ENCODE measurements at places on chromosomes 2 and 18.

- DNase-seq, result no peak
Measured at GRCh38 chr2:173118395-173118794, 42.7 kb downstream of the MAP3K20 start.

GRCh38 chr2:47288864-47289263 lies 114.1 kb upstream of the MSH2 start:
- DNase-seq, result no peak

DNA sequence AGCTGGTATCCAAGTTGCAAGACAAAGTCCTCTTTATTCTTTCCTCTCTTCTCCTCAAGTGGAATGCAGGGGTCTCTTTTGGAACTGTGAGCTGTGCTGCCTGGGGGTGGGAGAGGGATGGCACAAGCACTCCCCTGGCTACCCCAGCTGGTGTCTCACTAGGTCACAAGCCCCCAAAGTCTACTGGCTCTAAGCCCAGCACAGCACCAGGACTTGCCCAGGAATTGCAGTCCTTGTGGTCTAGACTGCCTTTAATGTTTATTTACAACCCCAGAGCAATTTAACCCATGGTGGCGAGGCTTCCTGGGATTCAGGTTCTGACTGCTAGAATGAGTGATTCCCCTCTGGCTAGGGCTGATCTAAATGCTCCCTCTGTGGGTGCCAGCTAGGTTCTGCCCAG lies 199.0 kb upstream of the STK17B start:
- no peak for DNase-seq

- DNase-seq, result no peak
Measured at GRCh38 chr2:75614162-75614651, 32.4 kb upstream of the MRPL19 start.

GRCh38 chr2:112706170-112706664 lies 14.6 kb upstream of the NT5DC4 start:
- DNase-seq, result peak; percentile 37

GRCh38 chr18:50281295-50281971 lies at the start of gene MBD1:
MBD1 (minus strand) TSS chr18:50281523; CDS start chr18:50279992, 1,531 bp downstream.
- DNase-seq, result peak; percentile 92

DNA sequence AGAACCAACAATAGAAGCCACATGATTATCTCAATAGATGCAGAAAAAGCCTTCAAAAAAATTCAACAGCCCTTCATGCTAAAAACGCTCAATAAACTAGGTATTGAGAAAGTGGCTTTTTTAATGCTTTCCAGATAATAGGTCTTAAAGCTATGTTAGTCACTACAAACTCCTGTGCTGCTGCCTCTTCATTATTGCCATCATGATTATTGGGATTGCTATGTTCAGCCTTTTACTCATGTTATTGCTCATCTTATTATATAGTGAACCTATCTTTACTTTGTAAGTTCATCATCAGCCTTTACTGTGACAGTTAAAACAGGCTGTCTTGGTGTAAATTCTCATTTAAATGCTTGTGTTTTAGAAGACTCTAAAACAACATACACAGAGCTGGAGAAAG lies 1557.2 kb upstream of the ZEB2 start:
- DNase-seq, result no peak

DNA sequence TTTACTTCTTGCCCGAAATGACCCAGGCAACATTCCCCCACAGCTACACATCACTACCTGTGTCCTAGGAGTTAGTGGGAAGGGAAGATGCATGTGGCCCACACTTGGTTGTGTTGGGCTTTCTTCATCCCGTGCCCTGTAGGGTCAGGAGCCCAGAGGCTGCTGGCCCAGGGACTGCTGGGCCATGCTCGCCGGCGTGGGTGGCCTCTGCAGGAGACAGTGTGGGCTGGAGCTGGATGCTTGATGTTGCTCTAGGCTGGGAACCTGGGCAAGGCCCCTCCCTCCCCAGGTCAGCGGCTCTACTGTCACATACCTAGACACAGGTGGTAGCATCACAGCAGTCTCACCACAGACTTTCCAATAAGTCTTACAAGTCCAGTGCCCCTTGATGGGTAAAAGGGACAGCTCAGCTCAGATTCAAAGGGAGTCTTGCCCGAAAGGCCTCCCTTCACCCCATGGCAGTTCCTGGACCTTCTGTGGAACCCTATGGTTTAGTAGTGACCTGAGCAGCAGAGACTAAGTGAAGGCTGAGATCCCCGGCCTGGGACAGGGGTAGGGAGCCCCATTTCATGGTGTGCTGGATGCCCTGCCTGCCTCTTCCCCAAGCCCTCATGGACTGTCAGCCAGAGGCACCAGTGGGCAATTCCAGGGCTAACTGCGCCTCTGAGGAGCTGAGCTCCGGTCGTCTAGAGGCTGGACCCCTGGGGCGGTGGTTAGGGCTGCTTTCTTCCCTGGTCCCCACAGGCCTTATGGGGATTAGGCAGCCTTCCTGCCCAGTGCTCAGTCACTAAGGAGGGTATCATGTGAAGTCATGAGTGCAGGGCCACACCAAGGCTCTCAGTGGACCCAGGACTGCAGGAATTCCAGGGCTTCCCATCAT lies 45.4 kb upstream of the FAHD2A start:
- no peak for DNase-seq

DNA sequence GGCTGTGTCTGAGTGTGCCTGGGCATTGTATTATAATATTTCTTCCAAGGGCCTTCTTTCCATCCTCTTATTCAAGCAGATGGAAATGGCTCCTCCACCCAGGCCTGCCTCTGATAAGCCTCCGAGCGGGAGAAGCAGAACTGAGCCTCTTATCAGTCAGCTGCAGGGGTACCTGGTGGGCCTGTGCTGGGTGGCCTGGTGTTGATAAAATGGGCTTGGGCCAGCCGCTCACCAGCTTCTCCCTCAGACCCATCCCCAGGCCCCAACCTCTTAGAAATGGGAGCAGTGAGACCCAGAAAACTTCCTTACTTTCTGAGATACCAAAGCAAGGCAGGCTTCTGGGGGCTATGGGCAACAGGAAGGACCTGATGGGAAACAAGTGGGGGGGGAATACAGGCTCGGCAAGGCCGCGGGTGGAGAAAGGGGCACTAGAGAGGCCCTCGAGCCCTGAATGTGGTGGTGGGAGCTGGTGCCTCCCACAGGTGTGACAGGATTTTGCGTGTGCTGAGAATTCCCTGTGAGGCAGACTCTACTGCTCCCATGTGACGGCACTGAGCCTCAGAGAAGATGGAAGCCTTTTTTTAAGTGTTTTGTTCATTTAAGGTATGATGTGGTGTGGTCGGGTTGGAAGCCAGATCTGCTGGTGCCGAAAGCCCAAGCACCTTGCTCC lies 18.3 kb downstream of the GYPC start:
- DNase-seq, result no peak

- no peak for DNase-seq
Measured at GRCh38 chr2:218975060-218975777, 9.8 kb downstream of the FEV start.

GRCh38 chr2:168521053-168521741 lies 65.1 kb downstream of the CERS6 start:
- DNase-seq, result no peak

DNA sequence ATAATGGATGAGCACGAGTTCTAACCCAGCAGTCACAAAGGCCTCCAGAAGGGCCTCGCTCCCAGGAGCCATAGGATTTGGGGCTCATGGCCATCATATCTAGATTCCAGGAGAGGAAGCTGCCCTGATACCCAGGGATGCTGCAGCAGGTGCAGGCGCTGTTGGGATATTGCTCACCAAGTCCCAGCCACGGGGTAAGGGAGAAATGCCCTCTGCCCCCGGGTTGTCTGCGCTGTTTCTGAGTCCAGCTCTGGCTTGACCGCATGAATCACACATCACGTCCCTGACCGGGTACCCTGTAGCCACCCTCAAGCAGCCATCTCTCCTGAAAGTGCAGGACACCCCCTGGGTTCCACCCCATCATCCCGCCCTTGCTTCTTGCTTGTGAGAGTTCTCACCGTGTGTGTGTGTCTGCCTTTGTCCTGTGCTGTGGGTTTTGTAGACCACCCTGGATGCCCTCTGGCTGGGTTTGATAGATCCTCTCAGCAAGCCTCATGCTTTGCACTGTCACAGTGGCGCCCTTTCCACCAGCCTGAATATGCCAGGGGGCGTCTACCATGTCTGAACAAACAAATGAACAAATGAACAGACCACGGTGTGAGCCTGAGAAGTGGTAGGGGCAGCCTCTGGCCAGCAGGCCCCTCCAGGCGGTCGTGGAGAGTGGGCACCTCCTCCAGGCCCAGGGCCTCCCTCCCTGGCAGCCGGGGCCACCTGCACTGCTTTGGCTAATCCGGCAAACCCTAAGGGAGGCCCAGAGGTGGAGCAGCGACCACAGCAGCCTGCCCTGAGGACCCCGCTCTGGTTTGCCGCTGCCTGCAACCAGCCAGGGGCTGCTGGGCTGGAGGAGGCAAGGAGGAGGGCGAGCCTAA lies 32.1 kb downstream of the ADRA2B start:
- no peak for DNase-seq

DNA sequence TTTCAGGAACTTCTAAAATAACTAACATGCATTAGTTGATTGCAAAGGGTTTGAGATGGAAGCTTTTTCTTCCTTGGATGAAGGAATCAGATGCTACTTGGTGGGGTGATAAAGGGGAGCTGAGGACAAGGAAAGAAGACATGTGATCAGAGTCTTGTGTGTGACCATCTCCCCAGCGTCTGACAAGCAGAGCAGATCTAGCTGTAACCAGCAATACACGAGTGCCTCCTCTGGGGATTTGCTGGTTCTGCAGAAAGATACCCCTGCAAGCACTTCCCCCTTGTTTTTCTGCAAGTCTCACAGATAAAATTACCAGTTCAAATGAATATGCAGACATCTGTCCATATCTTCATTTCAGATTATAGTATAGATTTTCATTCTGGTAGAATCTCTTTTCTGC lies 2.7 kb downstream of the CDH7 start:
- DNase-seq, result no peak

- DNase-seq, result peak; percentile 40
Measured at GRCh38 chr18:58180738-58181353, 136.8 kb downstream of the NEDD4L start.

GRCh38 chr2:11343650-11344341 lies 640 bp downstream of the ROCK2 start:
- peak; percentile 12 for DNase-seq

GRCh38 chr2:127567351-127567854 lies 31.9 kb downstream of the MYO7B start:
- no peak for DNase-seq

DNA sequence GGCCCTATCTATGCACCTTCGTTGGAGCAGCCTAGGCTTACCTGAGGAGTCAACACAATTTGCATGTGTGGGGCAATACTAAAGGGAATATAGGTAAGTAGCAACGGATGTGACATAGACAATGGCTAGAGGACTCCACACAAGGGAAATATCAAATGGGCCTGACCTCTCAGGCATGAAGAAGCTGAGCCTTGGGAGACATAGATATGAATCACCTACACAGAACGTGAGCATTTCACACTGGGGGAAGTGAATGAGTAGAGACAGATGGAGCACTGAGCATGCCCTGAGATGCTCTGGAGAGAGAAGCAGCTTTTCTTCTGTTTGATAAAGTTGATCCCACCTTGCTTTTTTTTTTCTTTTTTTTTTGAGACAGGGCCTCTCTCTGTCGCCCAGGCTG lies 97.9 kb downstream of the ATL2 start:
- no peak for DNase-seq

DNA sequence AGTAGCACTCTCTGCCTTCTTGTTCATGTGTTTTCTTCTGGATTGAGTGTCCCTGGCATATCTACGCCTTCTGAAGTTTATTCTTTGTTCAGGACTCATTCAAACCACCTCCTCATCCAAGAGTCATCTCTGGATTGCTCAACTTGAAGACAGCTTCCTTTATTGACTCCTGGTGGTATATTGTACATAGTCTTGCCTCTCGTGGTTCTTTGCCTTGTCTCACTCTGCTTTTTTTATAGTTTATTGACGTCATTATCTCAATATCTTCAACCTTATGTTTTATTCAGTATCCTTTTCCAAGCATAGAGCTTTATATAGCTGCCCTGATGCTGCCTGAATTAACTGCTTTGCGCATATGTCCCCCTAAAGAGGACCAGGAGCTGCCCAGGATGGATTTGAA lies 161.7 kb downstream of the INSIG2 start:
- DNase-seq, result no peak

GRCh38 chr2:227377467-227378351 lies 1.4 kb downstream of the TM4SF20 start:
- DNase-seq, result no peak

- DNase-seq, result no peak
Measured at GRCh38 chr2:138493334-138493733, 8.2 kb upstream of the SPOPL start.

DNA sequence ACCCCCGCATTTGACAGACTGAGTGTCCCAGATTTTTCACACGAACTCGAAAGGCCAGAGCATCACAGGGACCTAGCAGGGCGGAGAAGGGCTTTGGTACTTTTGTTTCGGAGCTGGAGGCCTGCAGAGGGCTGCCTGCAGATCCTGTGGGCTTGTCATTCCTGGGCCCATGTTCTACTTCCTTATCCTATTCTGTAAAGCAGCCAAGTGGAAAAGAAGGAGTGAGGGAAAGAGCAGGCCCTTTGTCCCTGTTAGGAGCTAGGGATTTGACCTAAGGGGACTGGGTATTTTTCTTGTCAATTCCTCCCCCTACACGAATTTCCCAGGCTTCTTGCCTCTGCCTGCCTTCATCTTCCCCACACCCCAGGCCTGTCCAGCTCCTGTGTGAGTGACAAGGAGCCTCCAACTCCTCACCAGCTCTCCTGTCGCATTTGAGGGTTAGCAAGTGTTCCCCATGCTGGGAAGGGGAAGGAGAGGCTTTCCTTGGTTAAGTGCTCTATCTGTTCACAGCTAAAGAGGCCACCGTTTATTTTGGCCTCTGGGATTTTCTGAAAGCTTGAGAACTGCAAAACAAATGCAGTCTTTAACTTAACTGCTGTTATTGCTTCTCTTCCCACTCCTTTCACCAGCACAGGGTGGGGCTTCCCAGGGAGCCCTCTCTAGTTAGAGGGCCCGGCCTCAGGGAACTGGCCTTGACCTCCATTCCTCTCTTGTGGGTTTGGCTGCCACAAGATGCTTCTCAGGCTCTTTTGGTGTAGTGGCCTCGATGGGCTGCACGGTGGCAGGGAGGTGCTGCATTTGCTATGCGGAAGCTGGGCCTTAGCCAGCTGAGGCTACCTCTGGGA lies 61.2 kb downstream of the SGPP2 start:
- no peak for DNase-seq

DNA sequence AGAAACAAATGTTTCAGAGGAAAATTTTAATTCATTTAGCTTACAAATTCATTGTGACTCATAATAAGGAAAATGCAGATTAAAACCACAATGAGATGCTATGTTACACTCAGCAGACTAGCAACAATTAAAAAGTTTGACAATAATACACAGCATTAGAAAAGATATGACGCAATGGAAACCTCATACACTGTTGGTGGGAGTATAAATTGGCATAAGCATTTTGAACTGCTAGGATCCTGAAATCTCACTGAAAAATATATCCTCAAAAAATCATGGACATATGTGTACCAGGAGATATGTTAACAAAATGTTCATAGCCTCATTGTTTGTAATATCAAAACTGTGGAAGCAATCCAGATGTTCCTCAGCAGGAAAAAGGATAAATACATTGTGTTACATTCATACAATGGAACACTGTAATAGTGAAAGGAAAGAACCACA lies 13.7 kb downstream of the CALCRL start:
- no peak for DNase-seq

DNA sequence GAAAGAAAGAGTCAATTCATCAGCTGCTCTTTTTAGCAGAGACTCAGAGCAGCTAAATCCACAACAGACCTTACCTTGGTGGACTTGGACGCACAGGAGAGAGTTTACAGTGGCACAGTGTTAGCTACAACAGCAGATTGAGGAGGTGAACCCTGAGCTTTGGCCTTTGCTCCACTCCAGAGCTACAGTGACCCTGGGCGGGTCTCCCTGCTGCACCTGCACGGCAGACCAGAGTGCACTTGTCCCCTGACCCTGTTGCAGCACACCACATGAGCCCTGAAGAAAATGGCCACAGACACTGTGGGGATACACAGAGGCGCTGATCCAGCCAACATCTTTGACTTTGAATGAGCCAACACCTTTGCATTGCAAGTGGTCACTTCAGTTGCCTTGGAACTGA lies 11.0 kb downstream of the SLC19A3 start:
- no peak for DNase-seq

All from stimulated activated CD4-positive, alpha-beta T cell treated with anti-CD3 and anti-CD28 coated beads, Interleukin-15, amount 100 ng/mL, for 48 hours (primary cell).